ENCODE measurements at places on chromosomes 3 and 15.

GRCh38 chr15:48800811-48801455 is 9.9 kb downstream of the CEP152 start:
- no peak for DNase-seq

GRCh38 chr15:47473106-47473725 is 244.1 kb upstream of the SEMA6D start:
- DNase-seq: no peak

- DNase-seq: no peak
These were observed 322.7 kb upstream of the ZNF717 start for GRCh38 chr3:76107935-76108570.

GRCh38 chr3:142916605-142917004 is 27.7 kb upstream of the PCOLCE2 start:
- no peak for DNase-seq

DNA sequence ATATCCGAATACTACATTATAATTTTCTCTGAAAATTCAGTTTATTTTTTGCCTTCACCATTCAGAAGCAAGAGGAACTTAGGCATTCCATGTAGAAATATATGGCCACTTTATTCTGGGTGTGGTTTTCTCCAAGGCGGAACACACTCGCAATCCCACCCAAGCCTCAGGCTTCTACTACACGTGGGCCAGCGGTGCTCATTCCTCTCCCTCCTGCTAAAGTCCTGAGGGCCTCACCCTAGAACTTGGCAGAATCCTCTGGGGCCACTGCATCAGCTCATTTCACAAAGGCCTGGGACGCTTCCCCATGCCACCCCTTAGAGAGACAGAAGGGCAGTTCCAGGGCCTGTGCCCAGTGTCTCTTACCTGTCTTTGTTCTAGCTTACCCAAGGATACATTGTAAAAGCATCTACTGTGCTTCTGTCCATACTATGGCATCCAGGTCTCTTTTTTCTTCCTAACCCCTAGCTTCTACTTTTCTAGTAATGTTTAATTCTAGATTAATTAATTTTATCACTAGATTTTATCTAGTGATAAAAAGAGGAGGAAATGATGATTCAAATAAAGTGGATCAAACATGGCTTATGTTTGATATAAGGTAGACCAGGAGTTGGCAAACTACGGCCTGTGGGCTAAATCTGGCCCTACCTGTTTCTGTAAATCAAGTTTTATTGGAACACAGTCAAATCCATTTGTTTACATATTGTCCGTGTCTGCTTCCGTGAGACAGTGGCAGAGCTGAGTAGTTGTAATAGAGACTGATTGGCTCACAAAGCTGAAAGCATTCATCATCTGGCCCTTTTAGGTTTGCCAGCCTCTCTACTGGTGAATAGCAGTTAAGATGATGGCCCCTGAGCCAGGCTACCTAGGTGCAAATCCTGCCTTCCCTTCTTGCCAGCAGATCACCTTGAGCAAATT is 29.8 kb downstream of the LARS2 start:
- no peak for DNase-seq

- no peak for DNase-seq
These were observed 20.4 kb downstream of the H1-8 start for GRCh38 chr3:129563332-129563731.

GRCh38 chr3:132911741-132912415 is 126.3 kb upstream of the TMEM108 start:
- DNase-seq: no peak

- DNase-seq: no peak
These were observed 94.9 kb downstream of the MFSD1 start for GRCh38 chr3:158896729-158897128.

DNA sequence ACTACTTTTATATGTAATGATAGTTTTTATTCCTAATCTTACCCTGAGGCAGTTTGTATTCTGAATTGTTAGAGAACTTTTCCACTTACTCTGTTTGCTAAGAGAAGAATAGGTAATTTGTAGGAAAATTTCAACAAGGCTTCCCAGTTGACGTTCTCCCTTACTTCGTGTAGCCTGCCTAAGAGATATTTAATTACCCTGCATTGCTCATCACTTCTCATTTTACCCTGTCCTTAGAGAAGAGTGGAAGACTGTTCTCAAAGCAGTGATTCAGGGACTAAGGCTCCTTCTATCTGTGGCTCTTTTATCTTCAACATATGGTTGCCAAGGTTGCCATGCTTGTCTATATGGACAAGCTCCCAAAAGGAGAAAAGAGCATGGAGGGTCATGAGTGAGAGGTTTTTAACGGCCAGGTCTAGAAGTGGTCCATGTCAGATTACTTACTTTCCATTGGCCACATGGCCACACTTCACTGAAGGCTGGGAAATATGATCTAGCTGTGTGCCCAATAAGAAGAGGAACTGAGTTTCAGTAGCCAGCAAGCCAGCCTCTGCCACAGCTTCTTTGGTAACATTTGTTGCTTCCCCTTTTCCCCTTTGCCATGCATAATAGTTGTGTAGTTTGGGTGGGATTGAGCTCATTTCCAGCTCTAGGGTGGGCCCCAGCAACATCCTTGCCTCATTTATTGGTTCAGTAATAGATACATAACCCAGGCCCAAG is 22.1 kb downstream of the PDE8A start:
- no peak for DNase-seq

- DNase-seq: no peak
These were observed 888 bp downstream of the PPP2R3A start for GRCh38 chr3:135966271-135966961.

GRCh38 chr3:17645074-17645698 is 97.2 kb downstream of the TBC1D5 start:
- DNase-seq: no peak

DNA sequence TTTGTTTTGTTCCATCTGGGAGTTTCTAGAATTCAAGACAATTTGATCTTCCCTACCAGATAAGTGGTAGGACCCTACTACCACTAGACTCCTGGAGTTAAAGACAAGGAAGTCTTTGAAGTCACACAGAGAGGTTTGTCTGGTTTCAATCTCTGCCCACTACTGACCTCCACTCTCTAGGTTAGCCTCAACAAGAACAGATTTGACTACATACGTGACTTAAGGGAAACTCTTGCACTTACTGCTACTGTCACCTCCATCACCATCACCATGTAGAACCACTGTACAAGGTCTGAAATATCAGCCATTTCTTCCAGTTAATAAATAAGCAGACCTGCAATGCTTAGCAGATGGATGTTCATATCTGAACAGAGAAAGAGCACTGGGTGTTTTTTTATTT is 148.3 kb upstream of the ARHGEF26 start:
- DNase-seq: no peak

- DNase-seq: no peak
These were observed 989.0 kb downstream of the TBL1XR1 start for GRCh38 chr3:176208283-176208682.

DNA sequence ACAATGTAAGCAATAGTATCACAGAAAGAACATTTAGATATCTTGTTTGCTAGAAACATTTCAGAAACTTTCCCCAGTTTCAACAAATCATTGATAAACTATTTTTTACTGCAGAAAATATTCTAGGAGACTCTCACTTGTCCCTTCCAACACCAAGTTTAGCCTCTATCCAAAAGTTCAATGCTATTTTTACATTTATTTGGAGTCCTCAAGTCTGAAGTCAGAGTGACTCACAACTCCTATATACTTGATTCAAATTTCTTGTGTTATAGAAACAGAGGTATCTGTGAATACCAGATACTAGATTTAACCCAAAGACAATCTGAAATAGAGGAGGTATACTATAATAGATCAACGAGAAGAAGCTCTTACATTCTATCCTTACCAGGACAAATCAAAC is 49.6 kb downstream of the RFX7 start:
- no peak for DNase-seq

DNA sequence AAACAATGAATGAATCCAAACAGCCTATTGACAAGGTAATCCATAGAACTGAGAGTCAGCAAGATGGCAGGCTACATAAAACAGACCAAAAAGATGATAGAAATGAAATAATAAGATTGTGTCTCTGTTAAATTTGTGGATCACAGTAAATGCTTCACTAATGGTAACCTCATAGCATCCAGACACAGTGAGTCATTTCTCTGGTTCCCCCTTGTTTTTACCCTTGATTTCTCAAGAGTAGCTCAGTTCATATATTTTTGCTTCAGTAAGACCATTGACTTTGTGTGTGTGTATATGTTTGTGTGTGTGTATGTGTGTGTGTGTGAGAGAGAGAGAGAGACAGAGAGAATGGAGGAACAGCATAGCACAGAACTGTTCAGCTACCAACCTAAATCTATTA is 546.9 kb downstream of the RBMS3 start:
- no peak for DNase-seq

GRCh38 chr3:157447026-157447694 is 10.5 kb downstream of the PTX3 start:
- no peak for DNase-seq

DNA sequence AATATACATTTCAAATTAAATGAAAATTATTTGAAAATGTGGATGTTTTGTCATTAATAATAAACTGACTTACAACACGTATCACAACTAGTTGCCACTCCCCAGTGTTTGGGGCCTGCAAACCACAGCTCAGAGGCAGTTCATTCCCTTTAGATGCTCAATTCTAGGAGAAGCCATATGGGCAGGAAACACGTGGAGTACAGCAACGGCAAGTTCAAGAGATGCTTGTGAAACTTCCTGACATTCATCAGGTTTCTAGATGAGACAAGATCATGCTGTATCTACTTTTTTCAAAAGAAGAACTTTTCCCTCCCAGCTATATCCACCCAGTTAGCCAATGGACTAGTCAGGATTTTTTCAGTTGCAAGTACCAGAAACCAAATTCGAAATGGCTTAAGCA is 17.6 kb upstream of the PLA2G4D start:
- no peak for DNase-seq

GRCh38 chr3:69282181-69282580 is 103.7 kb downstream of the FRMD4B start:
- DNase-seq: peak; percentile 73

GRCh38 chr15:66948294-66948693 is 117.1 kb upstream of the SMAD3 start:
- no peak for DNase-seq

DNA sequence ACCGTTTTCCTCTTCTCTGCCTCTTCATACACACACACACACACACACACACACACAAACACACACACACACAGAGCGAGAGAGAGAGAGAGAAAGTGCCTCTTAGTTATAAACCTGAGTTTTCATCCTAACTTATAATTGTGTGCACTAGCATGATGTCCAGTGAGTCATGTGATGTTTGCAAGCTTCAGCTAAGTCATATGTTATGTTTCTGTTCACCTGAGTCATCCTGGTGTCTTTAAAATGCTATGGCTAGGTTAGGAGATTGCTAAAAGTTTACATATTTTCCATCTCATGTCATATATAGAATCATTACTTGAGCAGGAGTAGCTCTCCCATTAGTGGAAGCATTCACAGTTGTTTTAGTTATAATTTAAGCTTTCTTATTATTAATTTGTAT is 155.8 kb downstream of the EPHA6 start:
- no peak for DNase-seq

- DNase-seq: no peak
These were observed 58.0 kb upstream of the TEX9 start for GRCh38 chr15:56307180-56307579.

DNA sequence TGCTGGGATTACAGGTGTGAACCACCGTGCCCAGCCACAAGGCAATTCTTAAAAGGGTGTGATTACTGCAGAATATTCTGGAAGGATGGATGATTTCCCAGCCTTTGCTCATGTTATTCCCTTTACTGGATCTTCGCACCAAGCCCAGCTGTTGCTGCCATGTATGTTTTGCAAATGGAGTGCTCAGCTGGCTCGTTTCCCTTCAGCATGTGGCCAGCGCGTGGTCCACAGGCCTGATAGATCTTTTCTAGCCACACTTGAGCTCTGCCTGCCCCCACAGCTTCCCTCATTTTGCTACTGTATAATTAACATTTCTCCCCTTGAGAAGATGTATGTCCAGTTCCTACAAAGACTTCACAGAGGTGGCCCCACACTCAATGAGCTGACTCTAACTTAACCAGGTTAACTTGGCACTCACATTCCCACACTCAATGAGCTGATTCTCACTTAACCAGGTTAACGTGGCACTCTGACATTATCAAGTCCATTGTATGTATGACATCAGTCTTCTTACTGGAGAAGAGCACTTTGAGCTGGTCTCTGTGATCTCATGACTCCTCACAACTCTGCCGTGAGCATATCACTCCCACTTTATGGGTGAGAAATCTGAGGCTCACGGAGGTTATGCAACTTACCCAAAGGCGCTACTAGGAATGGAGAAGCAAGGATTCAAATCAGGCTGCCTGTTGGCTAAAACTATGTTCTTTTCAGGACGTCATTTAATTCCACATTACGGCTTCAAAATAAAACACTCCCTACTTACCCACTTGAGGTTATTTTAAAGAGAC is 49.2 kb downstream of the TM4SF4 start:
- no peak for DNase-seq

- no peak for DNase-seq
These were observed 15.8 kb downstream of the SCG5 start for GRCh38 chr15:32657198-32657883.

DNA sequence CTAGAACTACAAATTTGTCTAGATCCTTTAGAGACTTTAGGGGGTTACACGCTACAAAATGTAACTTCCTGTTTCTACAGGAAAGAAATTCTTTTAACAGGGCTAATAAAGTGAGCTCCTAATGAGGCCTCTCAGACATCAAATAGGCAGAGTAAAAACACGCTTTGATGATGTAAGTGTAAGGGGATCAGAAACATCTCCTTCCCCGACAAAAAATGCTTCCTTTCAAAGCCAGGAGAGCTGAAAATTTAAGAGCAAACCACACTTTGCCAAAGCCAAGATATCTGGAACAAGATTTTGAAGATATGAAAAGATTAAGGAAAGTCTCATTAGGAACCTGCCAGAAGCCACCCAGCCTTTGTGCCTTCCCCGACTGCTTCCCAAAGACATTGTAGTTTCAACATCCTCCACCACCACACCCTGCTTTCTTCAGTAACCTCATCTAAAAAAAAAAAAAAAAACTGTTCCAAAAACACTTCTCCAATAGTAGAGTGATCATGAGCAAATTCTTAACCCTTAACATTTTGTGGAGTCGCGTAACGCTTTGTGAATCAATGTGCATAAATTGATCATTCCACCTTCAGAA is 505.0 kb upstream of the THBS1 start:
- DNase-seq: no peak

GRCh38 chr15:91599261-91599660 is 254.2 kb upstream of the SLCO3A1 start:
- no peak for DNase-seq

DNA sequence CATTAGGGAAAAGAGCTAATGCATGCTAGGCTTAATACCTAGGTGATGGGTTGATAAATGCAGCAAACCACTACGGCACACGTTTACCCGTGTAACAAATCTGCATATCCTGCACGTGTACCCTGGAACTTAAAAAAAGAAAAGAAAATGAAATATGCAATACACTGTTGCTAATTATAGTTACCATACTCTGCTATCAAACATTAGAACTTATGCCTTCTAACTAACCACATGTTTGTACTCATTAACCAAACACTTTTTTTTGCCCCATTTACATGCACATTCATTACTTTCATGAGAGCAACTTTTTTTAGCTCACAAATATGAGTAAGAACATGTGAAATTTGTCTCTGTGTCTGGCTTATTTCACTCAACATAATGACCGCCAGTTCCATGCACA is 253.1 kb downstream of the CGGBP1 start:
- DNase-seq: no peak

Measured in activated T-cell treated with anti-CD3 and anti-CD28 coated beads, Interleukin-2, amount 50 U/mL, for 24 hours (primary cell).